ENCODE measurements at places on chromosomes 4 and X. TPM values are rescaled to one million over a fixed set of nuclear protein-coding genes. Genes with fewer than 3 reads are reported as not detected.

GRCh38 chr4:74235135-74235534 is 73.1 kb upstream of the EPGN start:
- H3K4me3 ChIP-seq, result no peak overlapping the region
- no peak for DNase-seq
- peaks cover 19% of the 10 kb centered on the region for H3K4me1 ChIP-seq
- H3K27ac ChIP-seq, result no peak overlapping the region
- no peaks in the 10 kb centered on the region for H3K27me3 ChIP-seq

- H3K4me1 ChIP-seq, result peaks cover 37% of the 10 kb centered on the region
- H3K36me3 ChIP-seq, result peaks cover 32% of the 10 kb centered on the region
- DNase-seq, result peak; percentile 90
- peak overlapping the region; percentile 96 for H3K27ac ChIP-seq
Measured at GRCh38 chr4:103075894-103076746, 441 bp downstream of the SLC9B2 start.

DNA sequence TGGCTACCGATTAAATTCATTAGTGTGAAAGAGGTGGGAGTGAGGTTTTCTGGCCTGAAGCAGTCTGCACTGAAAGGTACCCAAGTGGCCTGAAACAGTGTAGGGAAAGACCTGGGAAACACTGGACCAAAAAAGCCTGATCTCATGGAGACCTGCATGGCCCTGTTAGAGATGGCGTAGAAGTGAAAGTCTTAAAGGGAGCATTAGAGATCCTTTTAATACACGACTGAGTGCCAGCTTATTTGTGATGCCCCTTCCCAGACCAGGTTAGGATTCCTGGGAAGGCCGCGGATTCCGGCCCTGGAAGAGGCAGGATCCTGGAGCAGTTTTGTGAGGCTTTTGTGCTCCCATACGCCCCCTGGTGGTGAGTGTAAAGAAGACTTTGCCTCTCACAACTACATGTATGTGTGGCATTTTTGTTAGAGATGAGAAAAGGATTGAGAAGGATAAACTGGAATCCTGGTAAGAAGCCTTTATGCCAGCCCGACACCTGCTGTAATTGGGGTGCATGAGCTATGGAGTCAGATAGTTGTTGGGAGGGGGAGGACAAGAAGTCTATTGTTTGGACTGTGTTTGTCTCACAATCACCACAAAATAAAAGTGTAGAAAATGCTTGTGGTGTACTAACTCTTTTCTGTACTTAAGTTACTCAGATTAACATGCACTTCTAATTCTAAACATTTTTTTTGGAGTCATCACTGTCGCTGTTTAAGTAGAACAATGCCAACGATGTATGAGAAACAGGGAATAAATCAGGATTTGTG is 54.0 kb downstream of the JADE1 start:
- H3K27me3 ChIP-seq, result no peaks in the 10 kb centered on the region
- DNase-seq, result peak; percentile 88
- peaks cover 44% of the 10 kb centered on the region for H3K4me1 ChIP-seq
- H3K36me3 ChIP-seq, result peaks cover 59% of the 10 kb centered on the region

DNA sequence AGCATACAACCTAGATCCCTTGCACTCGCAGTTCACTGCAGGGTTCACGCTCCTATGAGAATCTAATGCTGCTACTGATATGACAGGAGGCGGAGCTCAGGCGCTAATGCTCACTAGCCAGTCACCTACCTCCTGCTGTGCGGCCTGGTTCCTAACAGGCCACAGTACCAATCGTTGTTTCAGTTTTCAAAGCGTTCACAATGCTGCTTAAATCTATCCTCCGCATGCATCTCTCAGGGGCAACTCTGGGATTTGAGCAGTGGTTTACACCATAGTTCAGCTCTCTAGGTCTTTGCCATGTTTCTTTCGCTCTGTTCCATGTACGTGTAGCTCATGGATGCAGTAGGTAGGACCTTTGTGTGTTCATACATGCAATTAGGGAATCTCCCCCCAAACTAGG is 47.2 kb downstream of the CLOCK start:
- no peak overlapping the region for H3K27ac ChIP-seq
- H3K36me3 ChIP-seq, result peaks cover 8% of the 10 kb centered on the region
- no peak overlapping the region for H3K4me3 ChIP-seq
- DNase-seq, result no peak
- peaks cover 2% of the 10 kb centered on the region for H3K4me1 ChIP-seq

GRCh38 chrX:31123335-31123734 is 51.5 kb upstream of the FTHL17 start:
- no peak overlapping the region for H3K4me3 ChIP-seq
- no peak overlapping the region for H3K27ac ChIP-seq
- H3K27me3 ChIP-seq, result no peaks in the 10 kb centered on the region
- DNase-seq, result no peak
- no peaks in the 10 kb centered on the region for H3K4me1 ChIP-seq

GRCh38 chr4:147052361-147052760 is 106.7 kb upstream of the TTC29 start:
- H3K27me3 ChIP-seq, result peaks cover 9% of the 10 kb centered on the region
- H3K36me3 ChIP-seq, result no peaks in the 10 kb centered on the region
- peak; percentile 32 for DNase-seq
- H3K4me1 ChIP-seq, result peaks cover 5% of the 10 kb centered on the region

DNA sequence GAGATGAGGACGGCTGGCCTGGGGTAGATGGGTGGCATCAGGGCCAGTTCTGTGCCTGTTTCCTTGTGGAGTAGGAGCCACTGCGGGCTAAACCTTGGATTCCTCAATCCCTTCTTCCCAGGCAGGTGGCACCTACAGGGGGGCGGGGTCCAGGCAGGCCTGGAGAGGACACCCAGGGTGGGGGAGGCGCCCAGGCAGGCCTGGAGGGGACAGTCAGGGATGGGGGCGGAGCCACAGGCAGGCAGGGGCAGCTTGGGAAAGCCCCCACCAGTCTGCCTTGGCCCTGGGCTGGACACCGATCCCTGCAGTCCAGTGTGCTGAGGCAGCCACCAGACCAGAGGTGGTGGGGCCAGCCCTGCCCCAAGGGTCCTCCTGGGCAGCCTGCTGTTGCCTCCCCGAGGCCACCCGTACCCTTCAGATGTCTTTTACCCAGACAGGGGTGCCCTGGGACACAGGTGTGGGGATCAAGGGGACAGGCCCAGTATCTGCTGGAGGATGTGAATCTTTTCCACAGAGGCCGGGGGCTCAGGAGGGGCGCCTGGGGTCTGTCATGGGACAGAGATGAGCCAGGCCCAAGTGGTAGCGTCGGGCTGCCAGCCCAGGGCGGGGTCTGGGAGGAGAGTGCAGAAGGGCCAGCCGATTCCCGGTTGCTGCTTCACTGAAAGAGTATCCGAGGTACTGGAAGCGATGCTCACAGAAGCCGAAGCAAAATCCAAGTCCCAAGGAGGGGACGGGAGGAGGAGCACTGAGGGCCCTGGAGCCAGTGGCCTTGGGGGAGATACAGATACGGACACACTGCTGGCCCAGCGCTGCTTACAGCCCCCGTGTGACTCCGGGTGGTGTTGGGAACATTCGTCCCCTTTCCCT is 34.5 kb downstream of the LRPAP1 start:
- no peak for DNase-seq
- H3K4me3 ChIP-seq, result no peak overlapping the region
- no peaks in the 10 kb centered on the region for H3K4me1 ChIP-seq
- no peak overlapping the region for H3K27ac ChIP-seq

- no peak for DNase-seq
- H3K4me1 ChIP-seq, result no peaks in the 10 kb centered on the region
- no peak overlapping the region for H3K27ac ChIP-seq
Measured at GRCh38 chr4:35673137-35673536, 571.2 kb downstream of the ARAP2 start.

DNA sequence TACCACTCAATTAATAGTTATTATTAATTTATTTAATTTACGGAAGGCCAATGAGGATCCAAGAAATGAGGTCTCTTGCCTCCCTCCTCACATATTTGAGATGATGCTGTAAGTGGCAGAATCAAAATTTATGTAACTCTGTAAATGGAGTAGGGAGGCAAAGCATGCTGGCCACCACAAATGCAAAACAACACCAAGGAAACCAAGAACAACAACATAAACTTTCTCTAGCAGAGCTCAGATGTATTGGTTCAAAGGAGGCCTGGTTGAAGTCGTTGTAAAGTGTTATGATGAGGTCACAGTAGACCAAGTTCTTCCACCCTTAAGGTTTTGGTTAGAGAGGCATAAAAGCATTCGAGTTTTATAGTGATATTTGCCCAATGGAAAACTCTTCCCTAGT is 194.8 kb upstream of the FAT1 start:
- H3K4me3 ChIP-seq, result no peak overlapping the region
- no peaks in the 10 kb centered on the region for H3K4me1 ChIP-seq
- no peaks in the 10 kb centered on the region for H3K27me3 ChIP-seq
- no peak overlapping the region for H3K27ac ChIP-seq
- DNase-seq, result no peak
- H3K36me3 ChIP-seq, result no peaks in the 10 kb centered on the region

GRCh38 chrX:19344661-19345060 is 934 bp downstream of the PDHA1 start:
- H3K4me3 ChIP-seq, result peak overlapping the region; percentile 87
- peak overlapping the region; percentile 77 for H3K27ac ChIP-seq
- peaks cover 8% of the 10 kb centered on the region for H3K4me1 ChIP-seq

GRCh38 chrX:115940888-115941332 is 229.6 kb upstream of the AGTR2 start:
- no peaks in the 10 kb centered on the region for H3K27me3 ChIP-seq
- no peaks in the 10 kb centered on the region for H3K36me3 ChIP-seq
- DNase-seq, result no peak
- H3K4me1 ChIP-seq, result no peaks in the 10 kb centered on the region
- H3K27ac ChIP-seq, result no peak overlapping the region
- H3K4me3 ChIP-seq, result no peak overlapping the region

DNA sequence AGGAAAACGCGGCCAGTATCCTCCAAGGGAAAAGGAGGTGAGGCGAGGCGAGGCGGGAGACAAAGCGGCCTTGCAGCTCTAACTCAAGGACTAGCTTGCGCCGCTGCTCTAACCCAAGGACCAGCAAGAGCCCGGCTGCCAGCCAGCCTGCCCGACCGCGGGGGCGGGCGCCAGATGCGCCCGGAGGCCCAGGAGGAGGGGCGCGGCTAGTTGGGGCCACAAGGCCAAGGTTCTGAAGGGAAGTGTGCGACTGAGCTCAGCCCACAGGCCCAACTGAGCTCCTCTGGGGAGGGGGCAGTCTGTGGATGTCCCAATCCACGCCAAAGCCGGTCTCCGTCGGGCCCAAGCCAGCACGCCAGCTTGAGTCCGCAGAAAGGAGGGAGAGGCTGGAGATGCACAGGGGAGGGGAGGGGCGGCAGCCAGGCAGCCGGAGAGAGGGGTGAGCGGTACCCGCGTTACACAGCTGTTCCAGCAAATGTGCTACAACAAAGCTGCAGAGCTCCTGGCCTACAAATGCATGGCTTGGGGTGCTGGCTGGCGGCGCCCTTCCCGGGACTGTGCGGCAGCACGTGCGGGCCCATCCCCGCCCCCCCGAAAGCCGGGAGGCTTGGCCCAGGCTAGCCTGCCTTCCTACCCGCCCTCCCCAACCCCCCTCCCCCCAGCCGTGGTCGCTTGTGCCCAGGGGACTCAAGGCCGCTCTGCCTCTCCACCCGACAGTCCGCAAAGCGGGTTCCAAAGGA is 637 bp downstream of the AMER1 start:
- H3K4me3 ChIP-seq, result peak overlapping the region; percentile 89
- peak; percentile 74 for DNase-seq
- H3K4me1 ChIP-seq, result peaks cover 10% of the 10 kb centered on the region
- peak overlapping the region; percentile 94 for H3K27ac ChIP-seq
- no peaks in the 10 kb centered on the region for H3K27me3 ChIP-seq

The ZNF330 gene
- 64.6 TPM for total RNA-seq

The PAGE5 gene
- not detected for total RNA-seq

The INTS12 gene
- 24.4 TPM for total RNA-seq

The SLC30A9 gene
- 44.7 TPM for total RNA-seq

All from activated CD4-positive, alpha-beta T cell treated with anti-CD3 and anti-CD28 coated beads, Interleukin-2, amount 10 ng/mL, durations not matched to agents 24 days and 14 days (primary cell).